ENCODE measurements at places on chromosomes 1 and 21.

- DNase-seq = no peak
Measured at GRCh38 chr1:47190857-47191256, 1.0 kb upstream of the PDZK1IP1 start.

GRCh38 chr1:27299385-27300271 is 22.3 kb upstream of the TMEM222 start:
- DNase-seq = no peak

GRCh38 chr1:155940482-155940992 is 901 bp upstream of the RXFP4 start:
- DNase-seq = no peak

GRCh38 chr21:31914472-31914871 is 41.7 kb downstream of the HUNK start:
- no peak for DNase-seq

DNA sequence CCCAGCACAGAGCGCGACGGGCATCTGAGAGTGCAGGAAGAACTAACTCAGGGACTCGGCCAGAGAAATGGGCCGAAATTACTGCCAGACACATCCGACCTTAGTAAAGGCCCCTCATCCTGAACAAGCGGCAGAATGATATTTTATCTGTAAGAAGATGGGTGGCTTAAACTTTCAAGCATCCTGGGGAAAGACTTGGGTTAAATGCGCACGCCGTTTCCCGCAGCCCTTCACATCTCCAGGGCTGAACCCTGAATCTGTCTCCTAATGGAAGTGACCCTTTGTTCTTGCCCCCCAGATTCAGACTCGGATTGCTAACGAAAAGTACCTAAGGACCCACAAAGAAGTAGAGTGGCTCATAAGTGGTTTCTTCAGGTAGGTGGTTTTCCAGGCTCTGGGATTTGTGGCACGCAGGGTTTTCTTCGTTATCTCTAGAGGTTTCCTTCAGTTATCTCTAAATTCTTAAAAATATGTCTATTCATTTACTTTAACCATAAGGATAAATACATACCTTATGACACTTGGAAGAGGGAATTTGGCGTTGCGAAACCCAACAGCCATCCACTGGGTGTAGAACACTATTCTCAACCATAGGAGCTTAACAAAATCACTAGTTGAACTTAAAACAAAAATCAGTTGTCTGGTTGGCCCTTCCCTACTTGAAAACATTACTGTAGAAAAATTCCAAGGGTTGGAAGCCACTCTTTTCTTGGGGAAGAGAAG is 627 bp downstream of the RIIAD1 start:
- DNase-seq = no peak

DNA sequence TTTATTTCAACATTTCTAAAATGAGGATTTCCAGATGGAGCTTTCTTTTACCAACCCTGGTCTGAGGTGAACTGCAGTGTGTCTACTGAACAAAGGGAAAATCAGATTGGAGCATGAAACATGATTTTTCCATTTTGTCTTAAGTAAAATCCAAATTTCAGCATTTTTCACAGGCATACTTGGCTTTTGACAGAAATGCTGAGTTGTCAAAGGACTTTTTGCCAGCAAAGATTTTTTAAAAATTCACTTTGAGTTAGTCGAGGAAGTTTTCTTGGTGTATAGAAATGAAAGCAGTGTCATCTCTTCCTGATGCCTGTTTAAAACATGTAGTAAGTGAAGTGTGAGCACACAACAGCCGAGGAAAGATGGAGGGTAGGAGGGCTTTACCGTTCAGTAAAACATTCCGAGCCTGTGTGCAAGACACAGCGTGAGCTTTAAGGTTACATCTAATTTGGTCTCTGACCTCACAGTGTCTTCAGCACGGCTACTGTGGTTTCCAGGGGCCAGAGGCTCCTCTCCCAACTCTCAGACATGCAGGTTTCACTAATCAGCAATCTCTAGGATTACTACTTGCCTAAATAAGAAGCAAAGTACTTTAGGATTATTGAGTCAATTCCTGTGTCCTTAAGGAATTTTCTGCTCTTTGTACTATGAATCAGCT is 45.9 kb downstream of the SAMD13 start:
- no peak for DNase-seq

DNA sequence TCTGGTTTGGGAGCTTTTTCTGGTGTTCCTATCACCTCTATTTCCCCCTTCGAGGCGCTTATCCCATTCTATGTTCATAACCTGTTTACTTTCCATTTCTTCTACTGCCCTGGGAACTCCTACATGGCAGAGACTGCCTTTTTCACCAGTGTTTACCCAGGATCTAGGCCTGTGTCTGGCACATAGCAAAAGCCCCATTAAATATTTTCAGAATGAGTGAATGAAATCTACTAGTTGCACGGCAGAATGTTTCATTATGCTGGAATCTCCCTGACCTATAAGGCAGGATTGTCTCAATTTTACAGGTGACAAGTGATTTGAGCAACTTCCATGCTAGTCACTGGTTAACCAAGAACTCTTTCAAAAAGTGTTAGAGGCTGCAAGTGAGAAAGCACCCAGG is 70.1 kb downstream of the PGM1 start:
- DNase-seq = no peak

DNA sequence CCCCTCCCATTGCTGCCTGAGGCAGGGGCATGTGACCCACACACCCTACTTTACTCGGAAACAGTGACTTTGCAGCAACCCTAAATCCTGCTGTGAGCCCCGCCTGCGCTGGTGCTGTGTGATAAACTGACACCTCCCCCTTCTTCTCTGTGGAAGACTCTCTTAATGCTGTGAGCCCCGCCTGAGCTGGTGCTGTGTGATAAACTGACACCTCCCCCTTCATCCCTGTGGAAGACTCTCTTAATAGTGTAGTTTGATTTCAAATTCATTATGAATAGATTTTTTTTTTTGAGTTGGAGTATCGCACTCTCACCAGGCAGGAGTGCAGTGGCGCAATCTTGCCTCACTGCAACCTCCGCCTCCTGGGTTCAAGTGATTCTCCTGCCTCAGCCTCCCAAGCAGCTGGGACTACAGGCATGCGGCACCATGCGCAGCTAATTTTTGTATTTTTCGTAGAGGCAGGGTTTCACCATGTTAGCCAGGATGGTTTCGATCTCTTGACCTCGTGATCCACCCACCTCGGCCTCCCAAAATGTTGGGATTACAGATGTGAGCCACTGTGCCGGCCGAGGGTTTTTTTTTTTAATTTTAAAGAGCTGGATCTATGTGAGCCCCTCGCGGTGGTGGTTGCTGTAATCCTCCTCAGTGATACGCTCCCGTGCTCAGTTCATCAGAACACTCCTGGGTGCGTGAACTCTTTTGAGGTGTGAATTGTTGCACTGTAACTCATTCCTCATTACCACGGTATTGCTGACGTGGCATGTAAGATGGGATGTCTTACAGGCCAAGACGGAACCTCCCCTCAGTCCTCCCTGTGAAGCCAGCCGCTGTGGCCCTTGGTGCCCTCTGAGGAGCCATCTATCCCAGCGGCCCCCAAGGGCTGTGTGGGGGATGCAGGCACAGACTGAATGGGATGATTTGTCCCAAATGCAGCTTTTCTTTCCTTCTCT is 60.3 kb downstream of the GALNT2 start:
- DNase-seq = peak; percentile 73
